Prostate gland (tissue), 2 donors: ENCODE measurements at places on chromosomes 2 and 18. TPM values are rescaled to one million over a fixed set of nuclear protein-coding genes. Genes with fewer than 3 reads are reported as not detected.

- H3K27ac ChIP-seq: no peak overlapping the region
- no peaks in the 10 kb centered on the region for H3K4me1 ChIP-seq
- H3K27me3 ChIP-seq: no peaks in the 10 kb centered on the region
- DNase-seq: no peak
Observed at GRCh38 chr2:84732897-84733778, 147.7 kb downstream of the TRABD2A start.

The SYT4 gene
- total RNA-seq: 0.14 TPM

The ACAA2 gene
- total RNA-seq: 19.9 TPM

GRCh38 chr2:121746071-121746578, 9.3 kb upstream of the TSN start:
- H3K27me3 ChIP-seq: no peaks in the 10 kb centered on the region
- H3K27ac ChIP-seq: no peak overlapping the region
- no peak overlapping the region for H3K4me3 ChIP-seq
- H3K4me1 ChIP-seq: no peaks in the 10 kb centered on the region

DNA sequence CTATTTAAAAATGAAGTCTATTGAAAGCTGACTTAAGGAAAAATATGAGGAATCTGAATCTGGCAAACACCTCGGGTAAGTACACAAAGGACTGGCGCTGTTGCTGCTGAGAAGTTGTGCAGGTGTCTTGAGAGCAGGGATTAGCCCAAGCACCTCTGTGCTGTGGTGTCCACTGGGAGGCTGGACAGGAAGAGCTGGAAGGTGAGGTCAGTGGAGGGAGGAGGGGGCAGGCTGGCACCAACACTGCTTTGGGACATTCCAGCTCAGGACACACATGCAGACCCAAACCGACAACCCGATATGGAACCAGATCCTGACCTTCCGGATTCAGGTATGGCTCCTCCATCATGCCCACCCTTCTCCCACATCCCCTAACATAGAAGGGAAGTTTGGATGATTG, 20.6 kb downstream of the FER1L5 start:
- DNase-seq: no peak
- H3K4me3 ChIP-seq: no peak overlapping the region
- H3K4me1 ChIP-seq: no peaks in the 10 kb centered on the region

- no peak overlapping the region for H3K4me3 ChIP-seq
- no peaks in the 10 kb centered on the region for H3K4me1 ChIP-seq
- H3K27me3 ChIP-seq: no peaks in the 10 kb centered on the region
Observed at GRCh38 chr2:55400332-55400731, 19.3 kb downstream of the CCDC88A start.

DNA sequence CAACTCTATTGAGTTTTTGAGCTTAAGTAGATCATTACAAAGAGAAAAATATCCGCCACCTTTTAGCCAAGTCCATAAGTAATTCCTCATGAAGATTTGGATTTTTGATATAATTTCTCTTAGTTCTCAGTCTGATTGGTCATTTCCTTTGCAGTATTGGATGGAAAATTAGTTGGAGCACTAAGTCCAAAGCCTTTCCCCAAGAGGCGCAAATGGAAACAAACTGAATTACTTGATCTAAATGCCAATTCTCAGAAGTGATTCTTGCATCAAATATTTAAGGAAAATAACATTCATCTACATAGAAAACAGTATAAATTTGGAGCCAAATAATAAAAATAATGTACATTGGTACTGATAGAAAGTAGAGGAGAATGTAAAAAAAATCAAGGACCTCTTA, 115.6 kb downstream of the CACNB4 start:
- no peaks in the 10 kb centered on the region for H3K4me1 ChIP-seq
- H3K36me3 ChIP-seq: no peaks in the 10 kb centered on the region
- no peaks in the 10 kb centered on the region for H3K27me3 ChIP-seq
- H3K4me3 ChIP-seq: no peak overlapping the region
- no peak overlapping the region for H3K27ac ChIP-seq
- DNase-seq: no peak

DNA sequence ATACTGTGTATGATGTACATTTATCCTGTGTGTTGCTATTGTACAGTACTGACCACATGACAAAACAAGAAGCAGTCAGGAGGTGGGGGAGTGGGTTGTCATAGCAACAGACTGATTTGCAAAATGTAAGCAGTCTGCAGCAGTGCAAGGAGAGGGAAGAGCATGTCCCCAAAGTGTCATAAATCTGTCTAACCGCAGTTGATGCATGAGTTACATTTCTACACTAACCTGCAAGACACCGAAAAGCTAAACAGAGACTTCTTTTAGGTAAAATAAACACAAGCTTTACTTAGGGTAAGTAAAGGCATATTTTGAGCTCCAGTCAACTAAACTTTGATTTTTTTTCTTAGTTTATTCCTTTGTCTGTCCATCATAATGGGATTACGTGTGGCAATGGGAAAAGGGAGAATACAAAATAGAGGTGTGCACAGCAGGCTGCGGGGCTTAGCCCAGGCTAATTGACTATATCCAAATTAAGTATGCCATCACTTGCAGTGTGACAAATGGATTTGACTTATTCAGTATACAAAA, 134.5 kb downstream of the MEIS1 start:
- H3K4me1 ChIP-seq: no peaks in the 10 kb centered on the region
- no peak overlapping the region for H3K27ac ChIP-seq
- H3K27me3 ChIP-seq: no peaks in the 10 kb centered on the region
- DNase-seq: no peak
- no peaks in the 10 kb centered on the region for H3K36me3 ChIP-seq

DNA sequence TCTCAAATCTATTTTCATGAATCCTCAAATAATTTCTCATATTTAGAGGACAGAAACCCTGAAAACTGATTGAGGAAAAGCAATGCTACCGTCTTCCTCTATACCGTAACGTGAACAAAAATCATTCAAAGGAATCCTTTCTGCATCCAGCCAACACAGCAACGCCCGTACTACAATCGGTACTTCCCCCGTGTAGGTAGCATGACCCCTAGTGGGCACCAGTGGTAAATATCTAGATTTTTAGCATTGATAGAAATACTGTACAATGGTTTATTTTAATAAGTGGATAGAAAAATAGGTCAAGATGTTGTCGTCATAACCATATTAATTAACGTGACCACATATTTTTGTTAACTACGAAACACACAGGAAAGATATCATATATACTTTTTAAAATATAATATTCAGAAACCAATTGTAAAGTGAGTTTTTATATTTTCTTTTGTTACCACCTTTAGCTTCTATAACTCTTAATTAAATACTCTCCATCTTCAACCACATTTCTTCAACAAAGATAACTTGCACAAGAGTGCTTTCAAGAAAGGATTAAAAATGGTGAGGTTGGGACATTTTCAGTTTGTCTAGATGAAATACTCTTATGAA, 194.1 kb downstream of the SS18 start:
- DNase-seq: peak; percentile 14
- H3K36me3 ChIP-seq: no peaks in the 10 kb centered on the region
- no peak overlapping the region for H3K4me3 ChIP-seq
- no peaks in the 10 kb centered on the region for H3K4me1 ChIP-seq
- no peaks in the 10 kb centered on the region for H3K27me3 ChIP-seq

The SNRNP200 gene
- 148 TPM for total RNA-seq

DNA sequence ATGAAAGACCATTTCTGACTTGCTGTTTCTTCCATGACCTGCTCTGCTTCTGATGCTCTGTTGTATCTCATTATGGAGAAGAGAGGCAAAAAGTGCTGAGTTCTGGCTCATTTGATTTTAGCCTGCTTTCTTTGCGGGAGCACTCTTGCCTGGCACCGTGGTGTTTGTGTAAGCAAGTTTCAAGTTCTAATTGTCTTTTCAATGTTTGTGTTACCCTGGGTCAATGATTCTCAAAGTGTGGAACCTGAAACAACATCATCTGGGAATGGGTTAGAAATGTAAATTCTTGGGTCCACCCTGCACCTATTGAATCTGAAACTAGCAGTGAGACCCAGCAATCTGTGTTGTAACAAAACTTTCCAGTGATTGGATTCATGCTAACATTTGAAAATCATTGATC, 85.5 kb upstream of the STON1 start:
- H3K27ac ChIP-seq: no peak overlapping the region
- H3K36me3 ChIP-seq: no peaks in the 10 kb centered on the region
- DNase-seq: no peak
- peaks cover 22% of the 10 kb centered on the region for H3K4me1 ChIP-seq
- no peak overlapping the region for H3K4me3 ChIP-seq

GRCh38 chr2:233800208-233800607, 22.1 kb downstream of the MROH2A start:
- no peak for DNase-seq
- H3K4me3 ChIP-seq: no peak overlapping the region
- H3K36me3 ChIP-seq: no peaks in the 10 kb centered on the region
- no peaks in the 10 kb centered on the region for H3K27me3 ChIP-seq
- no peak overlapping the region for H3K27ac ChIP-seq
- H3K4me1 ChIP-seq: no peaks in the 10 kb centered on the region

DNA sequence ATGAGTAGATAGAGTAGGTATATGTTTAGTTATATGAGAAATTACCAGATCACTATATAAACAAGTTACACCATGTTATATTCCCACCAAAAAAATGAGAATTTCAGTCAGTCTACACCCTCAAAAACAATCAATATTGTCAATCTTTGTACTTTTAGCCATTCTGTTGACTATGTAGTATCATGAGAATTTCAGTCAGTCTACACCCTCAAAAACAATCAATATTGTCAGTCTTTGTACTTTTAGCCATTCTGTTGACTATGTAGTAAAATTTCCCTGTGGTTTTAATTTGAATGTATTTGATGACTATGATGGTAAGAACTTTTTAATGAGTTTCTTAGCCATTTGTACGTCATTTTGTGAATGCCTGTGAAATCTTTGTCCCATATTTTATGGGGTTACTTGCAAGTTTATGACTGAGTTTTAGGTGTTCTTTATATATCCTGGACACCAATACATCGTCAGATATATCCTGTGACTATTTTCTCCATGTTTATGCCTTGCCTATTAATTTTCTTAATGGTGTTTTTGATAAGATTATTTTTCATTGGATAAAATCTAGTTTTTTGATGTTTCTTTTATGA, 528.4 kb upstream of the SPHKAP start:
- H3K36me3 ChIP-seq: no peaks in the 10 kb centered on the region
- no peak for DNase-seq
- no peak overlapping the region for H3K4me3 ChIP-seq

The NCKAP1 gene
- 81.7 TPM for total RNA-seq

DNA sequence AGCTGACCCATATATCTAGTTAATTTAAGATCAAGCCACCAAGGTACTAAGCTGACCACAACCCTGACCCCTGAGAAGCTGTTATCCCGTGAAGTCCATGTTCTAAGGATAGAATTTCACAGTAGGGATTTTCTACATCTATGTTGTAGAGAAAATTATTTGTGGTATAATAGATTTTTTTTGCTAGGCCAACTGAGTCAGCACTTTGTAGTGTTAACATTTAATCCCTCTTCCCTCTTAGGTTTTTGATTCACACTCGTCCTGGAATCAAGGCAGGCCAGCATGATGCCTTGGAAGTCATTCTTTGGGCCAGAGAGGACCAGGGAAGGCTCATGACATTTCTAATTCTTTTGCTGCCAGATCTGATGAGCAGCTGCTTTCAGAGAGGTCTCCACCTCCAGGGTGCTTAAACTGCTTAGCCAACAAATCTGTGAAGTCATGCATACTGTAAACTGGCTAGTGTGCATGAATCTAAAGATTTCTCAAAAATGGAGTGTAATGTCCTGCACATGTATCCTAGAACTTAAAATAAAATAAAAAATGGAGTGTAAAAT, 102.5 kb downstream of the RBM43 start:
- no peak overlapping the region for H3K4me3 ChIP-seq
- no peaks in the 10 kb centered on the region for H3K36me3 ChIP-seq
- H3K27me3 ChIP-seq: no peaks in the 10 kb centered on the region
- no peaks in the 10 kb centered on the region for H3K4me1 ChIP-seq
- no peak for DNase-seq

DNA sequence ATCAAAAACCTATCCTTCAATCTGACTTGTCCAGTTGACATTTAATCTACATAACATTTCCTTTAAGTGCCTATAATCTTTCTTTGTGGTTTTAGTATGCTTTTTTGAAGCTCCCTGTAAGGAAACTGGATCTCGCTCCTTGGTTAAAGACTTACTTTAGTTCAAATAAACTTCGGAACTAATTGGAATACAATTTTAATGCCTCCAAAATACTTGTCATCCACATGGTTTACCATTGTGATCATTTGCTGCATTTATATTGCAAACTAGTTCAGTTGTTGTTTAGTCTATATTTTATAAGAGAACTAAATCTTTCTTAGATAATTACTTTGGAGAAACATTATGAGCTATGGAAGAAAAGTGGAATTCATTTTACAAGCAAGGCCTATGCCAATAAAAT, 496.0 kb downstream of the ERBB4 start:
- no peak overlapping the region for H3K4me3 ChIP-seq
- H3K27me3 ChIP-seq: no peaks in the 10 kb centered on the region
- H3K36me3 ChIP-seq: no peaks in the 10 kb centered on the region
- no peak overlapping the region for H3K27ac ChIP-seq
- no peaks in the 10 kb centered on the region for H3K4me1 ChIP-seq

DNA sequence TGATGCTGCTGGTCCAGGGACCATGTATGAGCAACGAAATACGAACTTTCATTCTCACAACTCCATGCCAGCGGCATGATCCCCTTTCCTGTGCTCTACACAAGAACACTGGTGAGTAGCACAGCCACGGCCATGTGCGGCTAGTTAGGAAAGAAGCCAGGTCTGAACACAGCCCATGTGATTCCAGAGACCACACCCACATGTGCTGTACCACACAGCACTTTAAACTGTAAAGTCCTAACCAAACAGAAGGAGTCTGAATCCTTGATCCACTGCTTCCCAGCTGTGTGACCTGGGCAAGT, 33.0 kb upstream of the ACAA2 start:
- no peak overlapping the region for H3K27ac ChIP-seq
- DNase-seq: no peak
- no peaks in the 10 kb centered on the region for H3K27me3 ChIP-seq
- no peaks in the 10 kb centered on the region for H3K36me3 ChIP-seq
- H3K4me1 ChIP-seq: no peaks in the 10 kb centered on the region

The MAP3K20 gene
- total RNA-seq: 48.8 TPM

The MAB21L4 gene
- 1.1 TPM for total RNA-seq

GRCh38 chr2:106546391-106546990, 59.3 kb downstream of the CD8B2 start:
- H3K27me3 ChIP-seq: no peaks in the 10 kb centered on the region
- peaks cover 5% of the 10 kb centered on the region for H3K4me1 ChIP-seq
- no peaks in the 10 kb centered on the region for H3K36me3 ChIP-seq
- peak overlapping the region; percentile 52 for H3K27ac ChIP-seq
- no peak for DNase-seq

- H3K36me3 ChIP-seq: no peaks in the 10 kb centered on the region
- no peak overlapping the region for H3K4me3 ChIP-seq
- no peaks in the 10 kb centered on the region for H3K4me1 ChIP-seq
- no peak for DNase-seq
- no peak overlapping the region for H3K27ac ChIP-seq
- no peaks in the 10 kb centered on the region for H3K27me3 ChIP-seq
Observed at GRCh38 chr2:151862700-151863099, 34.5 kb upstream of the ARL5A start.

GRCh38 chr2:142130111-142131009, 456 bp downstream of the LRP1B start:
- H3K4me1 ChIP-seq: peaks cover 3% of the 10 kb centered on the region
- peak overlapping the region; percentile 40 for H3K4me3 ChIP-seq
- peak; percentile 63 for DNase-seq
- peak overlapping the region; percentile 37 for H3K27ac ChIP-seq
- no peaks in the 10 kb centered on the region for H3K36me3 ChIP-seq
